Neural crest cell (in vitro differentiated cells): ENCODE measurements at places on chromosomes 7 and 10.

DNA sequence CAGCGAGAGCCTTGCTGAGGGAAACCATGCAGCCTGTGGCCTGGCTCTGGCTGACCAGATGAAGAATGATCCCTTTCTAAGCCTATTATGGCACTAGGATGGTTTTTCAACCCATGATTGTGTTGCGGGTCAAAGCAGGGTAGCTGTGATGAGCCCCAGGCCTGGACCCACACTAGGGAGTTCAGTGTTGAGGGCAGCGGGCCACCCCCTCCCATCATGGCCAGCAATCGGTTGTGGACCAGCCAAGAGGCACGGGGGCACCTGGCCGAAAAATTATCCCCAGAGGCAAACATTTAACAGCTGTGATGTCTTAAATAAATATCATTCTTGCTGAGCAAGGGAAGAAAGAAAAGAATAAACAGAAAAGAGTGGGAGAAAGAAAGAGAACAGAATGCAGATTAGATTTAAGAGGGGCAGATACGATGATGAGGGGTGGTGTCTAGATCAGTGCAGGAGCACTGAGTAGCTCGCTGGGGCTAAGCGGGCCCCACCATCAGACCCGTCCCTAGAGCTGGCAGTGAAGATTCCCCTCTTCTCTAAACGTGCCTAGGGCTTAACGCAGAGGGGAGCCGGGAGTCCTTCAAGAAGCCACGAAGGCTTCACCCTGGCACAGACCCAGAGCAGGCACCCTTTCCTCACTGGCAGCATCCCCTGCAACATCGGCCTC, 82.7 kb downstream of the SLC37A3 start:
- DNase-seq = no peak

DNA sequence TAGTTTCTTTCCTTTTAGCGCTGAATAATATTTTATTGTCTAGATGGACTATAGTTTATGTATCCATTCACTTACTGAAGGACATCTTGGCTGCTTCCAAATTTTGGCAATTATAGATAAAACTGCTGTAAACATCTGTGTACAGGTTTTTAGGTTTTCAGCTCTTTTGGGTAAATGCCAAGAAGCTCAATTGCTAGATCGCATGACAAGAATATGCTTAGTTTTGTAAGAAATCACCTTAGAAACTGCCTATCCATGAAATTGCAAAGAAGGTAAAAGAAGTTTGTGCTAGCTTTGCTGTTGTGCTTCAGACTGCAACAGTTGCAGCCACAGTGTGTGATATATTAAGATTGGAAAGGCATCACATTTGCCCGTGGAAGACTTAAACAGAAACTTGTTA, 103.2 kb upstream of the TNS3 start:
- DNase-seq = no peak

DNA sequence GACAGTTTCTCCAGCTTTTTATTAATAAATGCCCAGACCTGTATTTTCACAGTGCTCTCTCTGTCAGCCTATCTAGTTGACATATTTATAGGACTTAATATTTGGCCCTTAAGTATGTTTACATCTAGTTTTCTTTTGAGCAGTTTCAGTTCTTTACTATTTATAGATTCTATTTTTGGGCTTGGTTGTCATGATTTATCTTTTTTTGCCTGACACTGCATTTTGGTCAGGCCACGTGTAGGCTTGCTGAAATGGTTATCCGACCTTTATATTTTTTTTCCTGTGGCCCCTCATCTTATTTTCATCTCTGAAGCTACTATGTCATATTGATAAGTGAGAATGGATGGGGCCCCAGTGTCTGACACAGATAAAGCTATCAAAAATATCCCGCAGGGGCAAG, 515.4 kb upstream of the FZD8 start:
- DNase-seq = no peak

DNA sequence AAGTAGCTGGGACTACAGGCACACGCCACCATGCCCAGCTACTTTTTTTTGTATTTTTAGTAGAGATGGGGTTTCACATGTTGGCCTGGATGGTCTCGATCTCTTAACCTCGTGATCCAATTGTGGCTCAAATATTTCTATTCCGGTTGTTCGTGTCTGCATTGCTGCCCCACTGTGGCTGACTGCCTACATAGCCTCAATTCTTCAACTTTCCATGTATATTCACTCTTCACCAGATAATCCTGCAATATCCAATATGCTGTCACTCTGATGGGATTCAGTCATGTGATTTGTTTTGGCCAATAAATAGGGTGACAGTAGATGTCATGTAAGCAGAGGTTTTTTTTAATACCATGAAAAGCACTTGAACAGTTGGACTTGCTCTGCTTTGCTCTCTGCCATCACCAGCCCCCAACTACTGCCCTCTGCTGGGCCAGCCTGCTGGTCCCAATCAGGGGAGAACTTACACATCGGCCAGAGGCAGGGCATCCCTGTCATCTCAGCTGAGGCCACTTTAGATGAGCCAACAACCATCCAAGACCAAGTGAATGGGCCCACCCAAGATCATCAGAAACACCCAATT, 56.7 kb downstream of the NSUN6 start:
- DNase-seq = no peak

DNA sequence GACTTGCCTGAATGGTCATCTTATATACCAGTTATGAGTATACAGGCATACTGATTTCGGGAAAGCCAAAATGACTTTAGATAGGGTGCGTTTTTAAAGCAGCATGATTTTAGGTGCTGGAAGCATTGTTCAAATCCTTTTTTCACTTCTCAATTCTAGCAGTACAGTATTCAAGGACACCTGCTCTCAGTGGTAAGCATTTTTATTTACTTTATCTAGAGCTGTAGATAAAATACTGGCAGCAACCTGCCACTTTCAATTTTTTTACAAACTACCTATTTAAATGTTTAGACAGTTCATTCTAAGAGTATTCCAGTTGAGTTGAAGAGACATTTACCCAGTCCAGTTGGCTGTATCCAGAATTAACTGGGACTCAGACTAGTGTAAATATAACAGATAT, 33.6 kb downstream of the TMEM106B start:
- no peak for DNase-seq

- DNase-seq = no peak
Observed at GRCh38 chr7:17946591-17946990, 6.3 kb upstream of the SNX13 start.

DNA sequence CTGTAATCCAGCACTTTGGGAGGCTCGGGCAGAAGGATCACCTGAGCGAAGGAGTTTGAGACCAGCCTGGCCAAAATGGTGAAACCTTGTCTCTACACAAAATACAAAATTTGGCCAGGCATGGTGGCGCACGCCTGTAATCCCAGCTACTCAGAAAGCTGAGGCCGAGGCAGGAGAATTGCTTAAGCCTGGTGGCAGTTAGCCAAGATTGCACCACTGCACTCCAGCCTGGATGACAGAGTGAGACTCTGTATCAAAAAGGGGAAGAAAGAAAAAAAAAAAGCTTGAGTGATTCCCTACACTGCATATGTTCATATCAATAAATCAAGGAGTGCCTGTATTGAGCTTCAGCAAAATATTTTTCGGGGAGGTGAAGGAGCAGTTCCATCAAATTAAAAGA, 45.8 kb upstream of the SRRM3 start:
- no peak for DNase-seq

GRCh38 chr10:26488344-26488743, 50.2 kb downstream of the APBB1IP start:
- DNase-seq = no peak

DNA sequence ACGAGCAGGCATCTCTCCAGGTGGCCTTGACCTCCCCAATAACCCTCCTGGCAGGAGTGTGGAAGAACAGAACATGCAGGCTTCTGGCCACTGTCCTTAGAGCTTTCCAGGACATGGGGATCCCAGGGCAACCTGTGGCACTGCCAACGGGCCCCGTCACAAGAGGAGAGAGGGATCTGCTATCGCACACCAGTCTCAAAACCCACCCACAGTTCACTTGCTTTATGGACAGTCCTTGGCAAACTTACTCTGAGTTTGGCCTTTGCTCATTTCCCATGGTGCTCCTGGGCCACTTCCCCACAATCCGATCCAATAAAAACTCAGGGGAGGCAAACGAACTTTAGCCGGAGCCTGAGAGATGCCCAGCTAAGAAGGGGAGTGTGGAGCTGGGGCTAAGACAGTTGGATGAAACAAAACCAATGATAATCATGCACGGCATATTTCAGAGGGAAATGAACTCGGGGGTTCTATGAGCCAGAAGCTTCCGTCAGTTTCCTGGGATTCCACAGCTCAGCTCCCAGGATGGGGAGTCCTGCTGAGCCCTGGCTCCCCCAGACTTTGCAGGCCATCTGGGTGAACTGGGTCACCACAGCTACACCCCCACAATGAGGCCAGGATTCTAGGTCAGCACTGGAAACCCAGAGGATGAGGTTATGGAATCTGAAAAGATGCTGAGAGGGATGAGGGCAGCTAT, 158.4 kb downstream of the NEURL1 start:
- no peak for DNase-seq

- DNase-seq = no peak
Observed at GRCh38 chr10:74863551-74863950, 37.2 kb downstream of the KAT6B start.

GRCh38 chr10:116158036-116158435, 115.0 kb downstream of the GFRA1 start:
- DNase-seq = no peak
